Hippocampal formation (tissue), 2 donors: ENCODE measurements at places on chromosomes 5 and 9.

- no peak for DNase-seq
These were observed 24.0 kb upstream of the TCF7 start for GRCh38 chr5:134090522-134090921.

- no peak for DNase-seq
These were observed 117.0 kb upstream of the CXCL14 start for GRCh38 chr5:135695656-135696313.

DNA sequence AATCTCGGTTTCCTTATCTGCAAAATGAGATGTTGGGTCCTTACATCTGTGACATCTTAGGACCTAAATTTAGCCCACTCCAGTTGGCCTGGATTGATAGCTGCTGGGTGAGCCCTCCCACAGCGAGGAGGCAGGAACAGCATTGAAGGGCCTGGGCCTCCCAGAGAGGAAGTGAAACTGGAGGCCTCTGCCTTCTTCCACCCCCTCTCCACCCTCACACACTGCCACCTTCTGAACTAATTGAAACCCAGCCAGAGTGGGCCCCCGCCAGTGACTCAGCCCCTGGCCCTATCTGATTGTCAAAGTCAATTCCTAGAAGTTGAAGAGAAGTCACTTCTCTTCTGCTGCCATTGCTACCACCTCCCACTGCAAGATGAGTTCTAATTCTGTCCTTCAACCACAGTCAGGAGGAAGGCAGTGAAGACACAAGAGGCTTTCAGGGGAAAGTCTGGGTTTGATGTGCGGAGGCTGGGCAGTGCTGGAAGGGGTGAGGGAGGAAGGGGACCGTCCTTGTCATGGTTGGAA lies 55.2 kb upstream of the NEK6 start:
- peak; percentile 6 for DNase-seq

- no peak for DNase-seq
These were observed 179.7 kb upstream of the ISL1 start for GRCh38 chr5:51203598-51203997.
